ENCODE measurements at places on chromosomes 11 and 22. TPM values are rescaled to one million over a fixed set of nuclear protein-coding genes. Genes with fewer than 3 reads are reported as not detected.

Gene SULT4A1
- 0.13 TPM for total RNA-seq

Gene CEP126
- total RNA-seq = 1.5 TPM

Gene GP1BB
- 5.5 TPM for total RNA-seq

Gene MSANTD2
- total RNA-seq = 5.3 TPM

Gene SCN2B
- 20.0 TPM for total RNA-seq

- no peak for DNase-seq
These were observed 10.9 kb downstream of the ACO2 start for GRCh38 chr22:41479671-41480396.

- no peak for DNase-seq
These were observed 12.0 kb downstream of the ST14 start for GRCh38 chr11:130171534-130171933.

DNA sequence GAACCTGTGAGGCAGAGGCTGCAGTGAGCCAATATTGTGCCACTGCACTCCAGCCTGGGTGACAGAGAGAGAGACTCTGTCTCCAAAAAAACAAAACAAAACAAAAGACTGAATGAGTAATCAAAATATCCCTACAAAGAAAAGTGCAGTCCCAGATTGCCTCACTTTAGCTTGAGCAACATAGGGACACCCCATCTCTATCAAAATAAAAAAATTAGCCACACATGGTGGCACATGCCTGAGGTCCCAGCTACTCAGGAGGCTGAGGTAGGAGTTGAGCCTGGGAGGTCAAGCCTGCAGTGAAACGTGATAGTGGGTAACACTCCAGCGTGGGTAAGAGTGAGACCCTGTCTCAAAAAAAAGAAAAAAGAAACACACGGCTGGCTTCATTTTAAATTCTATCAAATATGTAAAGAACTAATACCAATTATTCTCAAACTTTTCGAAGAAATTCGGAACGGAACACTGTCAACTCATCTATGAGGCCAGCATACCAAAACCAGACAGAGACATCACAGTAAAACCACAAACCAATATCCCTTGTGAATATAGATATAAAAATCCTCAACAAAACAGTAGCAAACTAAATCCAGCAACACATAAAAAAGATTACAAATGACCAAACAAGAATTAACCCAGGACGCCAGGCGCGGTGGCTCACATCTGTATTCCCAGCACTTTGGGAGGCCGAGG lies 12.9 kb downstream of the CHEK2 start:
- DNase-seq = no peak
